ENCODE measurements at places on chromosomes 4 and X.

DNA sequence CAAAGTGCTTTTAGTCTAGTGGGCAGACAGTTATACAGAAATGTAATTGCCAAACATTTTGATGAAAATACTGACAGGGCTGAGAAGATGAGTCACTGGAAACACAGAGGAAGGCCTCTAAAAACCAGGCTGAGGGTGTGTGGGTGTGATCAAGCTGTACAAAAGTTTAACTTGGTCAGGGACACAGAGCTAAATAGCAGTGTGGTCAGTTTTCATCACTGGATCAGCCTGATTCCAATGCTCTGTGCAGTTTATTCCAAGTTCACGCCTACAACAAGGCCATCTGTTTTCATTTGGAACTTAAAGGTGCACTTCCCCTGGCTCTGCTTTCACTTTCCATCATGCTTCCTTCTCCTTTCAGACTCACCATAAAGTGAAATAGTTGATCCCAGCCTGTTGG lies 10.6 kb downstream of the CENPVL3 start:
- peak; percentile 68 for DNase-seq

DNA sequence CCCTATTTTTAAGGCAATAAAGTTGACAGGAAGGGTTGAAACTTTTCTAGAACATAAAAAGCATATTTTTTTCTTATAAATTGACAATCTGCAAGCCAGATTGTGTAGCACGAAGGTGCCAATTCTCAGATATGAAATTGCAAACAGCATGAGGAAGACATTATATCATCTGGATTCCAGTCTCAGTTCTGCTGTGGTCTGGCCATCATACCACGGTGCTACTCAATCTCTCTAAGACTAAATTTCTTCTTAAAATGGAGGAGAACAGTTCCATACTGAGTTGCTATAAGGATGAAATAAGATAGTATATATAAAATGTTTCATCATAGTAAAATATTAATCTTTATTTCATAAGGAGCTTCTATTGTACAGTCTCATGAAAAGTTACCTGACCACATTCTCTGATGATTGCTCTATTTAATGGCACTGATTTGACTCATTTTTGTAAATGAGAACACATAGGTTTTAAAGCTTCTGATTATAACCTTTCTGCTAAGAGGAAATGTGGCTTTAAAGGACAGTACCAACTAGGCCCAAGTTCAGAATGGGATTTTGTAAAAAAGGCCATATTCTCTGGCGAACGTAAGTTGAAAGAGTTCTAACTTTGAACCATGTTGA lies 127.9 kb downstream of the SHROOM3 start:
- peak; percentile 52 for DNase-seq

GRCh38 chr4:81039351-81039972 lies 9.0 kb downstream of the BMP3 start:
- no peak for DNase-seq

DNA sequence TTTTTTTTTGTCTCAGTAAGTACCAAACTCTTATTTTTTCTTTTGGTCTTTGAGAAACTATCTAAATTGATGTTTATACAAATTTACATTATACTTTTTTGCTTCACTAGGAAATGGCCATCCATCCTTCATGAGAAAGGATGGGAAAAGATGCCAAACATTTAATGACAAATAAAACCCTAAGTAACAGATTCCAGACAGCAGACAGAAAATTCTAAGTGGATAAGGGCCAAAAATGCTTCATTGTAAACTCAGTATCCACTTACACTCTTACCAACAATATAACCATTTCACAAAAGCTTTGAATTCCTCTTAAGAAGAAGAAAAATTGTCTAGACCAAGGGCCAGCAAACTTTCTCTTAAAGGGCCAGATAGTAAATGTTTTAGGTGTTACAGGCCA lies 3.5 kb downstream of the GUCY1B1 start:
- peak; percentile 27 for DNase-seq

DNA sequence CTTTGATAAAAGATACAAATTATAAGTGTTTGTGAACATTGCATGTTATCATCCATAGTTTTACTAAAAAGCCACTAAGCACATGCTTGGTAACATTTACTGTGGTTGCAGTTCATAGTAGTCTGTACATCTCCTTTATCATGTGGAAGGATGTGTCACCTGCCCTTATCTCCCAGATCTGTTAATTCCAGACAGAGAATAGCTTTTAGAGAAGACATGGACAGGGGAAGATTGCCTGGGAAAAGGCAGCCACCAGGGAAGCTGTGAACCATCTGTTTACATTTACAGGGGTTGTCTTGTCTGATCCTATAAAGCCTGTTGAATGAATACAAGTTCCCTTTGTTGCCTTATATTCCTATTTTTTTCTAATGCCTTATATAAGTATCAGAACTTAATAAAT lies 396.0 kb downstream of the FAT4 start:
- DNase-seq = no peak

DNA sequence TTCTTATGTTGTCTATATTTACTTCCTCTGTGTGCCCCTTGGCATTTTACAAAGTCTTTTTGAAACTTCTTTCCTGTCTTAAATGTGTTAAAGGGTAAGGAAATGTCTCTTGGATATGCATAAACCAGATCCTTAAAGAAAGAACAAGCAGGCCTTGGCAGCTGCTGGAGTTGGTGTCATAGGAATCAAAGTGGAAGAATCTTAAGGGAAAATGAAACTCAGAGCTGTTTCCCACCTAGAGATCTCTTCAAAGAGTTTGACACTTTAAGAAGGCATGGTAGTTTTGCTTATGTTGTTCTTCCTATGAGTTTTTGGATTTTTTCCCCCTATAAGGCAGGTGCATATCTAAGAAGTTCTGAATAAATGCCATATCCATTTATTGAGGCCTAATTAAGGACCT lies 37.0 kb upstream of the CWH43 start:
- DNase-seq = no peak

DNA sequence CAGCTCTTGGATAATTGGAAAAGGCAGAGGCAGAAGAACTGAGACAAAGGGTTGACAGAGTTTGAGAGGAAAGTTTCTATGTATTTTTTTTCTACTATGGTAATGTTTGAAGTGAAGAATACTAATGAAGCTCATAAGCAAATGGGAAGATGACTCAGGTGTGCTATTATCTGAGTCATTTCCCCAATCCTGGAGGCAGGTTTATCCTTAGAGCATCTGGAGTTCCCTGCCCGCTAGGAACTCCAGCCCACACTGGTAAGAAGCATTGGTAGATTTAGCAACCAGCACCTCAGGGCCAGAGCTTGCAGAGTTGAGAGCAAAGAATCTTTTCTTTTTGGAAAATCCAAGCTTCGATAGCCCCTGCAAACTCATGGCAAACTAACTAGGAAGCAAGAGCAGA lies 55.2 kb downstream of the DOCK11 start:
- no peak for DNase-seq

DNA sequence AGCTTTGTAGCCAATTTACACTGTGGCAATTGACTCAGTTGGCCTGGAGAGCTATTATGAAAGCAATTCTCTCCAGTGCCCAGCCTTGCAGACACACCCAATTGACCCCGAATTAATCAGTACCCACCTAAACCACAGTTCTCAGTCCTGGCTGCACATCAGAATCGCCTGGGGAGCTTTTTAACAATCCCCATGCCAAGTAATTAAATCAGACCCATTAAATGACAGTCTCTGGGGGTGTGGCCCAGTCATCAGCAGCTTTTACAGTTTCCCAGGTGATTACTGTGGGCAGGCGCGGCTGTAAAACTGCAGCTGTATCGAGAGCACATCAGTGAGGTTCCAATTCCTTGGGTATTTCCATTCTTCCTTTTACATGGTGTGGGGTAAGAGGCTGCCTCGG lies 460.9 kb upstream of the FAT1 start:
- DNase-seq = no peak

DNA sequence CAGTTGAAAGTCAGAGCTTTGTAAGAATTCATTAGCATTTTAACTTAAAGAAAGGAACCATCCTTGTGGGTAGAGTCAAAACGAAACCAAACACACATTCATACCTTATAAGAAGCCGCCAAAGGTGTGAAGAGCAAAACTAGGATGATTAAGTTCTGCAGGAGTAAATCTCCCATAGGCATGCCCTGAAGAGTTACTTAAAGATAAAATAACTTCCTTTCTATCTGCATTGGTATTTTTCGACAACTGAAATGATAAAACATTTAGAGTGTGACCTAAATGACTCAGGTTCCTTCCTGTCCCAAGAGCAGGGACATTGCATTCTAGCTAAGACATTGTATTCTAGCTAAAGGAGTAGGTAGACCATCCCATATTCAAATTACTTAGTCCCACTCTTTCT lies 75.3 kb downstream of the BCOR start:
- DNase-seq = no peak

DNA sequence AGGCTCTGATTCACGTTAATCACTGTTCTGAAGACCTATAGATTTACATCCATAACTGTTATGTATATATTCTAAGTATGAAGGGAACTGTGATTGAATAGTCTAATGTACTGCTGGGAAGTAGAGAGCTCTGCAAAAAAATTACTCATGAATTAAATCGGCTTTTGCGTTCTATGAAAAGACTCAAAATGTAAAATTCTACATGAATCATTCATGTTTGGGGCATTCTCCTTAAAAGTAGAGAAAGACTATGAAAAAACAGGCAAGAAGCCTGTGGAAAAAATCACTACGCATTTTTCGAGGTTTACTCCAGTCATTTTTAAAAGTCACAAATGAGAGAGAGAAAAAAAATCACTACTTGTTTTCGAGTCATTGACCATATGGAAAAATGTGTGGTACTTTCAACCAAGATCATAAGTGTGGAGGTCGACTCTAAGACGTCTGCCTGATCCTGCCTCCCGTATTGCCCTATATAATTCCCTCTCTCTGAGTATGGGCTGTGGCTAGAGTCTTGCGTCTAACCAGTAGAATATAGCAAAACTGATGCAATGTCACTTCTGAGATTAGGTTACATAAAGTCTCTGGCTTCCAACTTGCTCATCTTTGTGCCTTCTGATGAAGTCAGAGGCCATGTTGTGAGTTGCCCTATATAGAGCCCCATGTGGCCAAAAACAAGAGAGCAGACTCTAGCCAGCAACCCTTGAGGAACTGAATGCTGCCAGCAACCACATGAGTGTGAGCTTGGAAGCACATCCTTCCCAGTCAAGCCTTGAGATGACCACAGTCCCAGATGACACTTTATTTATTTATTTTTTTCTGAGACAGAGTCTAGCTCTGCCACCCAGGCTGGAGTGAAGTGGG lies 32.1 kb upstream of the VEGFD start:
- DNase-seq = no peak

DNA sequence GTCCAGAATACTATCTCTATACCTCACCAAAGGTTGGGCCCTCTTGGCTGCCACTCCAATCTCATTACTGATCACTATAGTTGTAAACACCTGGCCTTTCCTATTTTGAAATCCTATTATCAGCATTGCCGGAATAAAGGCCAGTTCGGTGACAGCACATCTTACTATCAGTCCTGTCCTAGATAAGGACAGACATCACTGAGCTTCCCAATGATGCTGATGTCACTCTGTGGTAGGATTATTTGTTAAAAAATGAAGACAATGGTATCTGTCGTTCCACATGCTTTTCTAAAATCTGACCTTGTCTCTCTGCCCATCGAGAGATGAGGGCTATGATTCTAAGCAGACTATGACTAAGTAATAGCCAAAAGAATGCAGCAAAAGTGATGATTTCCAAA lies 260.4 kb downstream of the PDGFC start:
- no peak for DNase-seq

DNA sequence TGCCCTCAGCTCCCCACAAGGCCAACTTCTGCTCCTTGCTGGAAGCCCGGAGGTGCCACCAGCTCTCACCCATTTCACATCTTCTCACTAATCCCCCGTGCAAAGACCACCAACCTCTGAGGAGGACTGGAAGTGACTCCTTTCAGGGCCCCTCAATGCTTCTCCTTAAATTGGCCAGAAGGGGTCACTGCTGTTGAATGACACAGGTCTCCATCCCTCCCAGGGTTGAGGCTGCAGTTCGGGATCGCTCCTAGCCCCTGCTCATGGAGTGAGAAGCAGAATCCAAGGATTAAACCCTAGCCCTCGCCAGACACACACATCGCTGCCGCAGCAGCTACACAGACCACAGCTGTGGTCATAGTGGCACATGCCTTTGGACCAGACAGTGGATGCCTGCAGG lies 279.5 kb upstream of the TAPT1 start:
- peak; percentile 28 for DNase-seq

GRCh38 chr4:74230902-74231499 lies 73.1 kb downstream of the MTHFD2L start:
- peak; percentile 22 for DNase-seq
